ENCODE measurements at places on chromosomes 11 and 22.

GRCh38 chr11:73950869-73951710, at the start of gene DNAJB13:
Gene DNAJB13 (plus strand): TSS chr11:73951026. CDS start chr11:73951070, 44 bp downstream.
- peak; percentile 29 for DNase-seq

- DNase-seq, result peak; percentile 95
Measured at GRCh38 chr11:66677599-66678375, at the start of gene RBM4B. Gene RBM4B (minus strand): TSS chr11:66677887. CDS start chr11:66677079, 808 bp downstream.

GRCh38 chr11:88704485-88704884, 361.3 kb downstream of the GRM5 start:
- peak; percentile 23 for DNase-seq

GRCh38 chr11:65547446-65548125, 10.6 kb downstream of the LTBP3 start:
- no peak for DNase-seq

- no peak for DNase-seq
Measured at GRCh38 chr11:70758206-70758605, 359.9 kb downstream of the CTTN start.

GRCh38 chr11:125416981-125417935, 78.8 kb downstream of the FEZ1 start:
- DNase-seq, result no peak

- no peak for DNase-seq
Measured at GRCh38 chr22:45549762-45550378, 47.2 kb downstream of the FBLN1 start.

DNA sequence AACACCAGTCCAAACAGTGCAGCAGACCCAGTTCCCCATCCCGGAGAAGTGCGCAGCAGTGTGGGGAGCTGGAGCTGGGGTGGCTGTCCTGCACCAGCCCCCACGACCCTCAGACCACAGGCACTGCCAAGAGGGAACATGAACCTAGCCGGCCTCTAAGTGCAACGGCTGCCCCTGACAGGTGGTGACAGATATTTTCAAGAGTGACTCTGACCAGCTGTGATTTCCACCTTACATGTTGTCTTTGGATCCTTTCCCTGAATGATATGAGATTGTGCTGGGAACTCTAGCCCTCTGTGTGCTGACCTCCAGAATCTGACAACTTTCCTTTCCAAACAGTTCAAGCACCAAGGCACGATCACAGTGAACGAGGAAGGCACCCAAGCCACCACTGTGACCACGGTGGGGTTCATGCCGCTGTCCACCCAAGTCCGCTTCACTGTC, 12.6 kb downstream of the SERPIND1 start:
- no peak for DNase-seq

DNA sequence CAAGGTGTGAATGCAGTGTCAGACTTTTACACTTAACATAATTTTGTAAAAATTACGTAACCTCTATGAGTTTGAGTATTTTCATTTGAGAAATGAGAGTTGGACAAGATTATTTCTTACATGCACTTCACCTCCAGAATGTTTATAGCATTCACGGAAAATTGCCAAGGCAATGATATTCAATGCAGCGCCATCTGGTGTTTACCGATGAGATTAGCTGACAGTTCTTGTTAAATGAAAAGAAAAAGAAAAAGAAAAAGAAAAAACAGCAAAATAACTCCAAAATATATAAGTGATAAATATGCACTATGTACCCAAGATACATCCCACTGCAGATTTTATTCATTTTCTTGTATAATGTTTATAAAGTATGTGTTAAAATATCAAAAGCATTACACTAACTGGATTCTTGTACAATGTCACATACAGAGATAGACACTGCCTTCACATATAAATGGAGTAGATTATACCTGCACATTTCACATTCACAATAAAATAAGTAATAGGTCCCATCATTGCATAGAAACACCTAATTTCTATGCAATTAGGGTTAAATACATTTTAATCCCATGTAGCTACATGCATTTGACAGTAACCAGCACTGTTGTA, 976.3 kb upstream of the FAT3 start:
- DNase-seq, result peak; percentile 57

GRCh38 chr11:38392176-38392575, 1794.1 kb upstream of the RAG2 start:
- DNase-seq, result no peak

DNA sequence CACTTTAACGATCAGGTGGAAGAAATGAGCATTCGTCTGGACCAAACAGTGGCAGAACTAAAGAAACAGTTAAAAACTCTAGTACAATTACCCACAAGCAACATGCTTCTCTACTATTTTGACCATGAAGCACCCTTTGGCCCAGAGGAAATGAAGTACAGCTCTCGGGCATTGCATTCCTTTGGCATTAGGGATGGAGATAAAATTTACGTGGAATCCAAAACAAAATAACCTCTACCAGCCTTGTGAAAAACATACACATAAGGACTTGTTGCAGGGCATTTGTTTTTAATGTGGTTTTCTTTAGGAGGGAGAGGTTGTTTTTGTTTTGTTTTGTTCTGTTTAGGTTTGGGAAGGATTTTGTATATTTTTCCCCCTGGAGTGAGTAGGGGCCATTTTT, 14.2 kb upstream of the TECTA start:
- DNase-seq, result no peak

- DNase-seq, result no peak
Measured at GRCh38 chr22:50675553-50676179, 3.0 kb downstream of the SHANK3 start.

- DNase-seq, result no peak
Measured at GRCh38 chr11:66937193-66937733, 20.9 kb downstream of the PC start.

GRCh38 chr11:128845334-128845780, 21.7 kb downstream of the KCNJ1 start:
- DNase-seq, result no peak

DNA sequence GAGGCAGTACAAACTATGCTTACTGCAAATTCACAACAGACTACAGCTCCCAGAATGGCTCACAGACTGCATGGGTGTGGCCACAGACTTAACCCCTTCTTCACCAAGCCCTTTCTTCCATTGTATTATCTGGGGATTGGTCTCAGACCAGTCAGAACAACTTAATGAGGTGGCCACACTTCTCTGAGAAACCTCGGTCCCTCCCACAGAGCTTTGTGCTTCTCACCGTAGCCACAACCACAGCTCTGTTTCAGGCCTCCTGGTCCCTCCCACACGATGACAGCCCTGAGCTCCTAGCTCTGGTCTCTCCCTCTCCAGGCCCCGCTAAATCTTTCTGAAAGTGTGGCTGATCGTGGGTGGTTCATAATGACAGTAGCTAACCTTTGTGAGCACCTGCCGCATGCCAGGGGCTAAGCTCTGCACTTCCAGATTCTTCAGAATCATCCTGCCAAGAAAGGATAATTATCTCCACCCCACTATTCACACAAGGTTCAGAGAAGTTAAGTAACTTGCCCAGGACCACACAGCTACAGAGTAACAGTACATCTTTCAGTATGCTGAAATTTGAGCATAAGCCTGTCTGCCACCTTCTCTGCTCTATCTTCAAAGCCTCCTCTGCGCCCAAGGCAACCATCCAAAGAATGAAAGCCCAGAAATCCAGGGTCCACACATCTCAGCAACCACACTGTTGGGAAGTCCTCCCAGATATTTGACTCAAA, 5.4 kb downstream of the PDE2A start:
- no peak for DNase-seq

- no peak for DNase-seq
Measured at GRCh38 chr11:125594958-125595357, 2.3 kb downstream of the STT3A start.

GRCh38 chr11:67504005-67504949, 886 bp downstream of the PITPNM1 start:
- peak; percentile 38 for DNase-seq

GRCh38 chr22:39466228-39467006, 9.6 kb downstream of the MGAT3 start:
- DNase-seq, result no peak

- DNase-seq, result no peak
Measured at GRCh38 chr11:114088836-114089235, 29.3 kb downstream of the ZBTB16 start.

GRCh38 chr22:22171357-22172218, 73.0 kb upstream of the VPREB1 start:
- no peak for DNase-seq

DNA sequence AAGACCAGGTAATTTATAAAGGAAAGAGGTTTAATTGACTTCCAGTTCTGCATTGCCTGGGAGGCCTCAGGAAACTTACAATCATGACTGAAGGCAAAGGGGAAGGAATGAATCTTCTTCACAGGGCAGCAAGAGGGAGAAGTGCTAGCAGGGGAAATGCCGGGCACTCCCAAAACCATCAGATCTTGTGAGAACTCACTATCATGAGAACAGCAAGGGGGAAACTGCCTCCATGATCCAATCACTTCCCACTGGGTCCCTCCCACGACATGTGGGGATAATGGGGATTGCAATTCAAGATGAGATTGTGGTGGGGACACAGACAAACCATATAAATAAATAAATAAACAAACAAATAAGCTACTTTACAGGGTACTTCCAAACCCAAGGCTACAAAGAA, 28.8 kb upstream of the EXPH5 start:
- DNase-seq, result no peak

- peak; percentile 32 for DNase-seq
Measured at GRCh38 chr11:93396316-93396715, 65.8 kb downstream of the DEUP1 start.

DNA sequence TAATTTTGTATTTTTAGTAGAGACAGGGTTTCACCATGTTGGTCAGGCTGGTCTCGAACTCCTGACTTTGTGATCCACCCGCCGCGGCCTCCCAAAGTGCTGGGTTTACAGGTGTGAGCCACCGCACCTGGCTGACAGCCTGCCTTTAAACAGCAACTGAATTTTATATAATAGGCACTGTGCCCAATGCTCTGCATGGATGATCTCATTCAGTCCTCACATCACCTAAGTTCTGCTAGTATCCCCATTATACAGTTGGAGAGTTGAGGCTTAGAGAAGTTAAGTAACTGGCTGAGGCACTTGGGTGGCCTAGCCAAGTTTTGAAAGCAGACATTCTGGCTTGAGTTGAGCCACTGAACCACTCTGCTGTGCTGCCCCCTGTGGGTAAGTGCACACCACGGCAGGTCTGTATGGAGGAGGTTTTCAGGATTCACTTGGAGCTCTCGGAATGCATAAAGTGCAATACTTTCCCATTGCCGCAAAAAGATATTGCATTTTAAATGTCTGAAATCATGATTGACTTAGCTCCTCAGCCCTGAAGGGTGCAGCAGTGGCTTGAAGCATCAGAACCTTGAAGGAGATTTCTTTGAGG, 112.4 kb downstream of the LDLRAD3 start:
- DNase-seq, result peak; percentile 30

- no peak for DNase-seq
Measured at GRCh38 chr11:95232666-95233065, 1.7 kb upstream of the SESN3 start.

GRCh38 chr22:37922191-37922590, 16.1 kb downstream of the MICALL1 start:
- no peak for DNase-seq

DNA sequence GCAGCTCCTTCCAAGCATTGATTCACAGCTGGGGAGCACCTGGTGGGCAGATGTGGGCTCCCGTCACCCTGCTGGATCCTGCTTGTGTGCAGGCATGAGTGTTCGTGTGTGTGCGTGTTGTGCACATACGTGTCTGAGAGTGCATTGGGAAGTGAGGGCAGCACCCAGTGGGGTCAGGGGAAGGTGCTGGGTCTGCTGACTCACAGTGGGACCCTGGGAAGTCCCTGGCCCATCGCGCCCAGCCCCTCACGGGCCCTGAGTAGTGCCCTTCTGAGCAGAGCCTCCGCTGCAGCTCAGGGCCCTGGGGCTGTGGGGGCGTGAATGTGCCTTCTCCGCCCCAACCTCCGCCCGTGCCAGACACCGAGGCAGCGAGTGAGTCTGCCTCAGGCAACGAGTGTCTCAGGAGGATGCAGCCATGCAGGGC, 36.8 kb downstream of the WNT11 start:
- no peak for DNase-seq

DNA sequence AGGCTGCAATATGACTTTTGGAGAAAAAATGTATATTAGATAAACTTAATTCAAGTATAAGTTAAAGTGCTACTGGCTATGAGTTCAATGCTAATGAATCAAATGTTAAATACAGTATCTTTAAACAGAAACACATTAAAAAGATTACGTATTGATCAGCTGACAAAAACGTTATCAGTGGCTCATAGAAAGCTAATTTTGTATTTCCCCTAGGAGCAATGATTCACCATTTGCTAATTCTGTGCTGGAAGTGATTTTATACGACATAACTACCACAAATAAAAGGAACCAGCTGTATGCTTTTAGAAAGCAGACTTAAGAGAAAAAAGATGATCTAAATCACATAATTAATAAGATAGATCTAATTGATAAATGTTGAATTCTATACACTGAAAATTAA, 43.6 kb downstream of the MRE11 start:
- peak; percentile 48 for DNase-seq

DNA sequence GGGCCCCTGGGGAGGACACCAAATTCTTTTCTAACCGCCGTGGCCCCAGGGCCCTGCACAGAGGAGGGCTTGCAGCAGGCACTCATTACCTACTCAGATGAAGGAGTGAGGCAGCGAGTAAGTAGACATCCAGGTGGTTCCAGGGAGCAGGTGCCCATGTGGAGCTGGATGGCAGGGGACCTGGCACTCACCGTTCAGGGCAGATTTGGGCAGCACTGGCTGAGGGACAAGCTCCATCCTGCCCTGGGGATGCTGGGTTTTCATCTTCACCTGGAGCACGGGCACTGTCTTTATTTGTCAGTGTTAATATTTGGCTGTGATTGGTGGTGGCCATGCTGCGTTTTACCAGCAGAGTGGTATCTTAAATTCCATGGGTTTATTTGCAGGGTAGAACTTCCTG, 1182.7 kb downstream of the BRD1 start:
- no peak for DNase-seq

- peak; percentile 73 for DNase-seq
Measured at GRCh38 chr11:76207642-76208401, 1.5 kb upstream of the WNT11 start.

- DNase-seq, result no peak
Measured at GRCh38 chr11:65927904-65928397, 8.7 kb downstream of the DRAP1 start.

- DNase-seq, result peak; percentile 35
Measured at GRCh38 chr22:26893173-26894110, 236.1 kb downstream of the MIAT start.

DNA sequence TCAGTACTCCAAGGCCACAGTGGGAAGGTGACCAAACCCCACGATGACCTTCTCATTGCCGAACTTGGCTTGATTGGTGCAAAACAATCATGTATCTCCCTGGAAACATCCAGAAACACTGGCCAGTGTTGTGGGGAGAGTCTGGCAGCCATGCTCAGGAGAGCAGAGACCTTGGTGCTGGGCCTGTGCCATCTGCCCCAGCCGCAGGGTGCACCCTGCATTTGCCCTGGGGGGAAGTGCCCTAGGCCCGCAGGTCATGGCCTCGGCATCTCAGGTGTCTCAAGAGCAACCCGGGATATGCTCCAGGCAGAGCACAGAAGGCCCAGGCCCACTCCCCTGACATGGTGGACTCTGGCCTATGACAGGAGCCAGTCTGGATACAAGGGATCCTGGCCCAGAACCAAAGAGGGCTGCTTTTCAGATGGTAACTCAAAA, 23.7 kb downstream of the ARVCF start:
- no peak for DNase-seq

Data from fibroblast of skin of right biceps (primary cell).